ENCODE measurements at places on chromosomes 7 and 10.

DNA sequence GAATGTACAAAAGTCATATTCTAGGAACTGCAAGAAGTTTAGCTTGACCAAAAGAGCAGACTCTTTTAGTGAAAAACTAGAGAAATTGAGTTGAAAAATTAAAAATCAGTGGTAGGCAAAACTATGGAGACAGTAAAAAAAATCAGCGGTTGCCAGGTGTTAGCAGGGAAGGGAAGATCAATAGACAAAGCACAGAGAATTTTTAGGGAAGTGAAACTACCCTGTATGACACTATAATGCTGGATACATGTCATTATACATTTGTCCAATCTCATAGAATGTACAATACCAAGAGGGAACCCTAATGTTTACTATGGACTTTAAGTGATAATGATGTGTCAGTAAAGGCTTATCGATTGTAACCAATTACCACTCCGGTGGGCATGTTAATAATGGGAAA, 761.9 kb downstream of the MAGI2 start:
- no peak for DNase-seq

- peak; percentile 98 for DNase-seq
Observed at GRCh38 chr10:61992671-61993668, 91.5 kb downstream of the ARID5B start.

- DNase-seq, result no peak
Observed at GRCh38 chr7:26520483-26520882, 228.8 kb downstream of the SNX10 start.

DNA sequence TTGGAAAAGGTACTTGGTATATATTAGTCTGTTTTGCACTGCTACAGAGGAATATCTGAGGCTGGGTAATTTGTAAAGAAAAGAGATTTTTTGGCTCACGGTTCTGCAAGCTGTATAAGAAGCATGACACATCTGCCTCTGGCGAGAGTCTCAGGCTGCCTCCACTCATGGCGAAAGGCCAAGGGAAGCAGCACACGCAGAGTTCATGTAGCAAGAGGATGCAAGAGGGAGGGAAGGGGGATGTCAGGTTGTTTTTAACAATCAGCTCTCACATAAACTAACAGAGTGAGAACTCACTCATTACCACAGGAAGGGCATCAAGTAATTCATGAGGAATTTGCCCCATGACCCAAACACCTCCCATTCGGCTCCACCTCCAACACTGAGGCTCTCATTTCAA, 484.8 kb upstream of the DPP6 start:
- peak; percentile 8 for DNase-seq

DNA sequence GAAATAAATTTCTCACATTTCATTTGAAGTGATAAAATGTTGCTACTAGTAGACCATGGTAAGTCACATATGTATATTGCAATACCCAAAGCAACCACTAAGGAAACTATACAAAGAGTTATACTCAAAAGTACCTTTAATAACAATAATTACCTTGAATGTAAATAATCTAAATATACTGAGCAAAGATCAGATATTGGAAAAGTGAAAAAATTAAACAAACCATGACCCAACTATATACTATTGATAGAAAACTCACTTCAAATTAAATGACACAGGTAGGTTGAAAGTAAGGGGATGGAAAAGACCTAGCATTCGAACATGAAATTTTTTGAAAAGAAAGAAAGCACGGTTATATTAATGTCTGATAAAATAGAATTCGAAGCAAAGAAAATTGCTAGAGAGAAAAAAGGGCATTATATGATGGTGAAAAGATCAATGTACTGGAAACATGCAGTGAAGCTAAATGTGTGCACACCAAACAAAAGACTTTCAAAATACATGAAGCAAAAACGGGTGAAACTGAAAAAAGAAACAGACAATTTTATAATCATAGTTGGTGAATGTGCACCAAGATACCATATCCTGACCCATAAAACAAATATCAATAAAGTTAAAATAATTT, 29.1 kb downstream of the TFPI2 start:
- DNase-seq, result no peak

- DNase-seq, result no peak
Observed at GRCh38 chr7:121020989-121021969, 32.8 kb downstream of the CPED1 start.

DNA sequence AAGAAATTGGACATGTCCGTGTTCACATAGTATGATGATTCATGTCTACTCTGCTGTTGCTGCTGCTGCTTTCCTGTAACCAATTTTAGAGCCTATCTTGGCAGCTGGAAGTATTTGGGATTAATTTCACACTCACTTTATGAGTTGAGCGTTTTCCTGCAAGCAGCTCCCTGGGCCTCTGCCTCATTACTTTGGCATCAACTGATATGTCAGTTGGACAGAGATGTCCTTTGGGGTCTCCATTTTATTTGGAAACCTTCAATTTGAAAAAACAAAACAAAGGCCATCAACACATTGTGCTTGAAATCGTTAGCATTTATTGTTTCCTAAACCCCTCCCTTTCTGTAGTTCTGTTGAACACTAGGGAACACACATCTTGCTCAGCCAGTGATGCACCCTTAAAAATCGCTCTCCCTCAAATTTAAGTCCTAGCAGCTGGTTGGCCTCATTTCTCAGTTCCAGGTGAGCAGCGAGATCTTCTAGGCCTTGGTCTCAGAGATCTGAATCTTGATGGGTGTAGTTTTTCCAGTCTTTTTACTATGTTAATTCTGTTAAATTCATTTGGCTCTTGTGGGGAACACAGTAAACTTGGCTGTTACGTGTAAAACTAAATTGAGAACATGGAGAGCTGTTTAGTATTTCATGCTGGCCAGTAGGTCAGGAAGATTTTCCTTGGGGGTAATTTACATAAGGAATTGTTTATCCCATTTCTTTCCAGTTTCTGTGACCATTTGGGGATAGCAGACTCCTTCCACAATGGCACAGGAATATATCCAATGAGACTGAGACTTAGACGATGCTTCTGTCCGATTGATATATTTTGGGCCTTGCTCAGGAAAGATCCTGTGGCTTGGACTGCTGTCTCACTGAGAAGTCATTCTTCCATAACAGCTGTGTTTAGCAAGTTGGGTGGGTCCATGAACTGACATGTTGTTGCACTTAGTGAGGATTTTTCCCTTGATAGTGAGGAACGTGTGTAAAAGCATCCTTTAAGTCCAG, 371.6 kb downstream of the BBS9 start:
- peak; percentile 33 for DNase-seq

All from cardiac fibroblast (primary cell).